ENCODE measurements at places on chromosomes 3 and 15. TPM values are rescaled to one million over a fixed set of nuclear protein-coding genes. Genes with fewer than 3 reads are reported as not detected.

SAMMSON gene
- not detected for total RNA-seq

- no peak overlapping the region for H3K27ac ChIP-seq
- H3K27me3 ChIP-seq = no peaks in the 10 kb centered on the region
- no peak overlapping the region for H3K4me3 ChIP-seq
- H3K36me3 ChIP-seq = no peaks in the 10 kb centered on the region
- DNase-seq = no peak
- H3K4me1 ChIP-seq = no peaks in the 10 kb centered on the region
These were observed 716.9 kb downstream of the ZBBX start for GRCh38 chr3:166663194-166663593.

- peak overlapping the region; percentile 37 for H3K4me3 ChIP-seq
- H3K4me1 ChIP-seq = peaks cover 32% of the 10 kb centered on the region
- H3K27me3 ChIP-seq = no peaks in the 10 kb centered on the region
- H3K36me3 ChIP-seq = no peaks in the 10 kb centered on the region
- no peak for DNase-seq
These were observed 227.6 kb upstream of the BHLHE40 start for GRCh38 chr3:4751502-4752101.

DNA sequence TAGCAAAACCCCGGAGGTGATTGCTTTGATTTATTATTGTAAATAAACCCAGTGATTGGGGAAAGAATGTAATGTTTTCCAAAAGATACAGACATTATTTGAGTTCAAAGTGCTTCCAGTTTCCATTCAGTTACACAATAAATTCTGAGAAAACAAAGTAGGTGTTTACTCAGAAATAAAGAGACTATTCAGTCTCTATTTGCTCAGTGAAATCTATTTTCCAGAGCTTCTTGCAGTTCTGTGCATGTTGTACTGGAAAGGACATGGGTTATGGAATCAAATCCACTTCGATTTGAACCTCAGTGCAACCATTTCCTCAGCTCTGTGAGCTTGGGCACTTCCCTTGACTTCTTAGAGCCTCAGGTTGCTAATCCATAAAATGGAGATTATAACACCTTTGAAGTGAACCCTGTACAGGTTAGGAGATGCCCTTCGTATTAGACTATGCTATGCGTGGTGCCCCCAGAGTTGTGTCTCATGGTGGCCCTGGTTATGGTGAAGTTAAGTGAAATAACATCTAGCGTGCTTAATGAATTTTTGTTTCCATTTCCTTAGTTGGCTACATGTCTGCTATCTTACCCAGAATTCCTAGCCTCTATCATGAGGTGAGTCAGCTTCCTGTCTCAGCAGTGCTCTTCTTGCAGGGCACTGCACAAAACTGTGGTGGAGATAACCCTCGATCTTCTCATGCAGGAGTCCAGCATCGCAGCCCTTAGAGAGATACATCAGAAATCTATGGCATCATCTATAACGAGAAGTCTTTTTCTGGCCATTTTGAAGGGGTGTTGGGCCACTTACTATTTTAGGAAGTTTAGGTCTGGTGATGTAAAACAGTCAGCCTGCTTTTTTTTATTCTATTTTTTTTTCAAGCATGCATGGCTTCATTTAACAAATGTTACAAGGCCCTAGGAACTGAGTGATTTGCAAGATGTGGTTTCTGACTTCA lies 97.7 kb downstream of the RPL39L start:
- H3K4me3 ChIP-seq = no peak overlapping the region
- no peak overlapping the region for H3K27ac ChIP-seq
- H3K4me1 ChIP-seq = peaks cover 3% of the 10 kb centered on the region

Data from psoas muscle (tissue), 8 donors.